ENCODE measurements at places on chromosomes 1 and 21.

- DNase-seq = no peak
Observed at GRCh38 chr21:27314131-27314530, 347.2 kb upstream of the ADAMTS5 start.

DNA sequence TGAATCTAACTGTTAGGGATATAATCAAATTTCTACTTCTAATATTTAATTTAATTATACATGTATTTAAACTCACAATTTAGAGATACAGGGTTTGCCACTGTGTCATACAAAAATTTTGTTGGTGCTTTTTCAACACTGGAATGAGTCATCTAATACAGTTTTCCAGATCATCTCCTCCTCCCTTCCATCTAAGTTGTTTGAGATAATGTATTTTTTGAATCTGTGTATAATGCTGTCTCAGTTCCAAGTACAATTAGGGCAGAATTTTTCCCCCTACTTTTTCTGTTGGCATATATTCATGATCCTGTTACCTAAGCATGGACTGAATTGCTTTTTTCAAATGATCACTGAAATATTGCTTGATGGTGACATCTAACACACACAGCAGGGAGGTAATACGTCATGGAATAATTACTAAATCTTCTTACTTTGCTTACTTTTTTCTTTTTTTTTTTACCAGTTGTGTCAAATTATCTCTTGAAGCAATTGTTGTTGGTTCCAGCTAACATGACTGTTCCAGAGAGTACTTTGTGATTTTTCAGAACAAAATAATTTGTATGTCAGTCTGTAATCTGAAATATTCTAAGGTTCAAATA is 146.0 kb downstream of the MAGI3 start:
- DNase-seq = no peak

GRCh38 chr1:160829766-160830165 is 32.9 kb downstream of the CD244 start:
- no peak for DNase-seq

DNA sequence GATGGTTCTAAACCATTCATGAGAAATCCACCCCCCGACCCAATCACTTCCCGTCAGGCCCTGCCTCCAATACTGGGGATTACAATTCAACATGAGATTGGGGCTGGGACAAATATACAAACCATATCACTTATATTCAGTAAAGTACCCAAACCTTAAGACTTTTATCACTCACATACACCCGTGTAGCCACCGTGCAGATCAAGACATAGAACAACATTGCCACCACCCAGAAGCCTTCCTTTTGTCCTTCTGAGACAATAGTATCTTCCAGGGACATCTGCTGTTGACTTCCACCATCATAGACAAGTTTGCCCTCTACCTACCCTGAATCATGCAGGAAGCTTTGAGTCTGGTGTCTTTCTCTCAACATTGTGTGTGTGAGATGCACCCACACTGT is 37.5 kb downstream of the CLIC6 start:
- DNase-seq = no peak

GRCh38 chr1:28913786-28914227 is 562 bp upstream of the EPB41 start:
- DNase-seq = no peak

- DNase-seq = peak; percentile 39
Observed at GRCh38 chr1:198641501-198641900, 2.7 kb downstream of the PTPRC start.

GRCh38 chr1:200901796-200902444 is 7.2 kb downstream of the INAVA start:
- DNase-seq = no peak

DNA sequence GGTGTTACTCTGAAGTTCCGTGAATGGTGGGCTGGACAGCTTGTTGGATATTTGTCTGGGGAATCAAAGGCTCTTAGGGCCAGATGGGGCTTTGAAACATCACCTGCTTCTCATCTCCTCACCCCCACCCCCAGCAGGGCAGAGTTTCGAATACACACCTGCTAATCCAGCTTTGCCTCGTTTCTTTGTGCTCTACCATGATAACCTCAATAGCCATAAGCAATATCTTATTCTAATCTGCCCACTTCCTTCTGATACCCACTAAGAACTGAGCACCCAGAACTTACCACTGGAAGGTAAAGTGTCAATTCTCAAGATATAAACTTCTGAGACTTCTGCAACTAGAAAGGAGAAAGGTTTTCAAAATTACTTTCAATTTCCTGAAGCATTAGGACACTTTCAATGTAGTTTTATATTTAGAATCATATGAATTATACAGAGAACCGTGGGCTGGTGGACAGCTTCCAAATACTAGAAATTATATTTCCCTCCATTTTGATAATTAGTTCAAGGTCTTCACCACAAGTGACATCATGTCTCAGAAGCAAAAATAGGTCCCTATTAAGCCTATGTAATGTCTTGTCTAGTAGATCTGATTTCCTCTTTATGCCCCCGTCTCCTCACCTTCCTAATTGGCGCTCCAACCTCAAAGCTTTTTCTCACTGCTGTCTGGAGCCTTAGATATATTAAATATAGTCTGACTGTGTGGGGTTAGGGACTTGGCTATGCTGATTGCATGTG is 64.4 kb upstream of the NEK2 start:
- DNase-seq = no peak

GRCh38 chr1:37323486-37324377 is 150.6 kb upstream of the ZC3H12A start:
- peak; percentile 10 for DNase-seq

DNA sequence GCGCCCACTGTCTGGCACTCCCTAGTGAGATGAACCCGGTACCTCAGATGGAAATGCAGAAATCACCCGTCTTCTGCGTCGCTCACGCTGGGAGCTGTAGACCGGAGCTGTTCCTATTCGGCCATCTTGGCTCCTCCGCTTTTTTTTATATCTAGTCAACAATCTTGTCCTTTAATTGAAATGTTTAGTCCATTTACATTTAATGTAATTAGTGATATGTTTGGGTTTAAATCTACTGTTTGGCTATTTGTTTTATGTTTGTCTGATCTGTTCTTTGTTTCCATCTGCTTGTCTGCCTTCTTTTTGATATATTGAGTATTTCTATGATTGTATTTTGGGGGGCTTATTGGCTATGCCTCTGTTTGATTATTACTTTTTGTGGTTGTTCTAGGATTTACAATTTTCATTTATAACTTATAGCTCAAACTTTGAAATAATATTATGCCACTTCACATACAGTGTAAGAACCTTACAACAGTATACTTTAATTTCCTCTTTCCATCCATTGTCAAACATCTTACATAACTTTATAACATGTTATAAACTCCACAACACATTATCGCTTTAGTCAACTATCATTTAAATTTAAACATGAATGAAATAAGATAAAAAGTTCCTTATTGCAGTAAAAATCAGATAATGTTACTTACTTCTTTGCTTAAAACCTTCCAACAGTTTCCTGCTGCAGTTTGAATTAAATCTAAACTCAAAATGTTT is 16.5 kb upstream of the RYR2 start:
- DNase-seq = no peak

DNA sequence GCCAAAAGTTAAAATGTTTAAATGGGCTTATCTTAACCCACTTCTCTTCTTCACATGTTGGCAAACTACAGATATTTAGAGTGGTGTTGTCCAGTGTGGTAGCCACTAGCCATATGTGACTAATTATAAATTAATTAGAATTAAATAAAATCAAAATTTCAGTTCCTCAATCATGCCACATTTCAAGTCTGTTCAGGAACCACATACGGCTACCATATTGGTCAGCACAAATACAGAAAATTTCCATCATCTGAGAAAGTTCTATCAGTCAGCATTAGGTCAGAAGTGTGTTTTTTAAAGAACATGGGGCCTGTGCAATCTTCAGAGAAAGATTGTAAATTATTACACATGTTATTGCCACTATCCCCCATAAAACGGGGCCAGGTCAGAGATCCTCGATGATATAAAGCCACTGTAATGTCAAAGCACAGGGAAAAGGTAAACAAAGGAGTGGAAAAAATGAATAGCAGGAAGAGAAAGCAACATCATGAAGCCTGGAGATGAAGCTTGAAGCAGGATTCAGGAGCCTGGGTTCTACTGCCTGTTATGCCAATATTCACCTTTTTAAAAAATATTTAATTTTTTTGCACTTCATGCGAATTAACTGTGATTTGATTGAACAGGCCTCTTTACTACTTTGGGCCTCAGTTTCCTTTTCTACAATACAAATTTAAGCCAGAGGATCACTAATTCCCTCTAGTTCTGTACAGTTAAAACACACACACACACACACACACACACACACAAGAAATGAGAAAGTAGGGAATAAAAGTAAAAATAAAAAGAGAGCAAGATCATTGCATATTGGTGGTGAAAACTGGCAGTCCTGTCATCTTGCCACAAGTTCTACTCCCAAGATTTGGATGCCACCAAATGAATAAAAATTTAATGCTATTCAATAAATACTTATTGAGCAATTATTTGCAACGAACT is 2.3 kb downstream of the RSBN1 start:
- no peak for DNase-seq

DNA sequence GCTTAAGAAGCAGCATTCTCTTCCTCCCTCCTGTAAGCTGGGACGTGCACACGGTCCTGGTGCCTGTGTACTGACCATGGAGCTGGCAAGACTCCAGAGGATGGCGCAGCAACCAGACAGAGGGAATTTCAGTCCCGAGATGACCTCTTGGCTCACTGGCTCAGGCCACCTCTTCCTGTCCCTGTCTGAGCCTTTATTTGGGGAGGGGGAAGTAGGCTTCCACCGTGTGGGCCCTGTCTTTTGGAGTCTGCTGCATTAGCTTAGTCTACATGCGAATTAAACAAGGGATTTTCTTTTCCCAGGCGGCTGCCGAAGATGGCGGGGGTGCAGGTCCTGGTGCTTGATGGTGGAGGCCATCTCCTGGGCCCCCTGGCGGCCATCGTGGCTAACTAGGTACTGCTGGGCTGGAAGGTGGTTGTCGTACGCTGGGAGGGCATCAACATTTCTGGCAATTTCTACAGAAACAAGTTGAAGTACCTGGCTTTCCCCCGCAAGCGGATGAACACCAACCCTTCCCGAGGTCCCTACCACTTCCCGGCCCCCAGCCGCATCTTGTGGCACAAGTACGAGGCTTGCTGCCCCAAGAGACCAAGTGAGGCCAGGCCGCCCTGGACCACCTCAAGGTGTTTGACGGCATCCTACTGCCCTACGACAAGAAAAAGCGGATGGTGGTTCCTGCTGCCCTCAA is 10.2 kb downstream of the IL24 start:
- no peak for DNase-seq

- no peak for DNase-seq
Observed at GRCh38 chr1:186682736-186683135, 2.5 kb upstream of the PTGS2 start.
